ENCODE measurements at places on chromosomes 16 and 17. TPM values are rescaled to one million over a fixed set of nuclear protein-coding genes. Genes with fewer than 3 reads are reported as not detected.

The DLX3 gene
- not detected for total RNA-seq

The SLC43A2 gene
- total RNA-seq = 2.1 TPM

The TVP23A gene
- total RNA-seq = not detected

The IRX5 gene
- total RNA-seq = not detected

The CD300LG gene
- not detected for total RNA-seq

DNA sequence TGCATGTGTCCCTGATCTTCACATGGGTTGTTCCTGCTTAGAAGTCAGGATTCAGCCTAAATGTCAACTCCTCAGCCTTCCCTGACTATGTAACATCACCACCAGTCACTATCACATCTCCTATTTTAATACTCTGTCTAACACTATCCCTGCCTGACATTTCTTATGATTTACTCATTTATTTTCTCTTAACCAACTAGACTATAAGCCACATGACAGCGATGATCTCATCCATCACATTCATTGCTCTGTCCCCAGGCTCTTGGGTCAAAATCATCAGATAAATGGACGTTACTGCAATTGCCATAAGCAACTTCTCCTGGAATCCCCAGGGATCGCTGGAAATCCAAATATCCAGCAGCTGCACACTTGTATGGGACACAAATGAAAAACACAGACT lies 15.7 kb downstream of the CDRT4 start:
- no peaks in the 10 kb centered on the region for H3K27me3 ChIP-seq
- H3K4me1 ChIP-seq = no peaks in the 10 kb centered on the region
- no peak overlapping the region for H3K27ac ChIP-seq
- DNase-seq = no peak

GRCh38 chr17:75088465-75089417 lies 987 bp downstream of the SLC16A5 start:
- H3K4me1 ChIP-seq = peaks cover 31% of the 10 kb centered on the region
- H3K27me3 ChIP-seq = no peaks in the 10 kb centered on the region
- peak overlapping the region; percentile 82 for H3K4me3 ChIP-seq
- peak overlapping the region; percentile 83 for H3K27ac ChIP-seq
- no peaks in the 10 kb centered on the region for H3K36me3 ChIP-seq

- peak overlapping the region; percentile 39 for H3K27ac ChIP-seq
- no peak for DNase-seq
- no peak overlapping the region for H3K4me3 ChIP-seq
- H3K4me1 ChIP-seq = peaks cover 35% of the 10 kb centered on the region
- H3K27me3 ChIP-seq = peaks cover 2% of the 10 kb centered on the region
Measured at GRCh38 chr17:28076144-28076543, 33.7 kb downstream of the NLK start.

Measured in activated naive CD8-positive, alpha-beta T cell treated with anti-CD3 and anti-CD28 coated beads, Interleukin-2, amount 10 ng/mL, durations not matched to agents 7 days and 5 days (primary cell).